ENCODE measurements at places on chromosomes 6 and 20. TPM values are rescaled to one million over a fixed set of nuclear protein-coding genes. Genes with fewer than 3 reads are reported as not detected.

Gene SOX18
- polyA plus RNA-seq, result 31.1 TPM

Gene SLC24A3
- 0.86 TPM for polyA plus RNA-seq

Gene SNAP25
- 0.10 TPM for polyA plus RNA-seq

Gene FAXC
- polyA plus RNA-seq, result 0.88 TPM

Data from heart left ventricle (tissue), 16 donors.